T-helper 1 cell (primary cell): ENCODE measurements at places on chromosomes 5 and 9.

DNA sequence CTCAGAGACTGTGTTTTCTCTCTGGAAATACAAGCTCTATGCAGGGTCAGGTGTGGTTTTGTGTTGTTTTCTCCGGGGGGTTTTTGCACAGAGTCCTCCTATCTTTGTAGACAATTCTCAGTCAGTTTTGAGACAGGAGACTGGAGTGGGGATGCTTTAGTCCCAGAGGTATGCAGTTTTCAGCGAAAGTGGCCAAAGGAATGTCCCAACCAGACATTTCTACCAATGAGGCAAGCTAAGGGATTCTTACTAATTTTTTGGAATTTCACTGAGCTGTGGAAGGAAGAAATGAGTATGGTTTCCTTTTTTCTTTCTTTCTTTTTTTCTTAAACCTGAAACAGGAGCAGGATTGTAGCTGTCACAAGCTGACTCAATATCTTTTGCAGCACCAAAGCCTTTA is 35.3 kb upstream of the PLPP1 start:
- DNase-seq: no peak

DNA sequence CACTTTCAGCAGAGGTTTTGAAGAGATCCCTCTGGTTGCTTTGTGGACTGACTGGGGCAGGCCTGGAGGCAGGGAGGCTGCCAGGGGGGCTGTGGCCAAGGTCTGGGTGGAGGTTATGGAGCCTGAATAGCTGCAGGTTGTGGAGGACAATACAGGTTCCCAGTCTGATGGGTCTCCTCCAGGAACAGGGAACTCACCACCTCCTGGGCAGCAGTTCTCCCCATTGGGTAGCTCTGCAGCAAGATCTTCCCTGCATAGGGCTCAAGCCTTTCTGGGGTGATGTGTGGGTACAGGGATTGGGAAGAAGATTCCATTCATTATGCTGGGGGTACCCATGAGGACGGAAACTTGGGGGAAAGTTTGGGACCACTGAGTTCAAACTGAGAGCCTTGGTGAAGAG is 6.8 kb downstream of the AQP3 start:
- no peak for DNase-seq

DNA sequence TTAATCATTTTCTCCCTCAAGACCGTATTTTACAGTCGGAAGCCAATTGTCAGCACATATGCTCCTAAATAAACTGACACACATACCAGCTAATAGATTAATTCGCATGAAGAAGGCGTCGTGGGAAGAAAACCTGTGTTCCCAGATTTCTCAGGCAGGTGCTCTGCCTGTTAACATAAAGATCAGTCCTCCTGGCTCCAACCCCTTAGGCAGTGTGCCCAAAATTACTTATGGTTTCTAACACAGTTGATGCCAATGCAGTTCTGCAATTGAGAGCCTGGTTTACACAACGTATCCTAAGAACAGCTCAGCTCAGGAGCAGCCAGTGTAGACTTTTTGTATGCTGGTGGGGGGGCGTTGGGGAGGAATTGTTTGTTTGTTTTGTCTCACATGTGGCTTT is 208.3 kb downstream of the ENC1 start:
- no peak for DNase-seq

DNA sequence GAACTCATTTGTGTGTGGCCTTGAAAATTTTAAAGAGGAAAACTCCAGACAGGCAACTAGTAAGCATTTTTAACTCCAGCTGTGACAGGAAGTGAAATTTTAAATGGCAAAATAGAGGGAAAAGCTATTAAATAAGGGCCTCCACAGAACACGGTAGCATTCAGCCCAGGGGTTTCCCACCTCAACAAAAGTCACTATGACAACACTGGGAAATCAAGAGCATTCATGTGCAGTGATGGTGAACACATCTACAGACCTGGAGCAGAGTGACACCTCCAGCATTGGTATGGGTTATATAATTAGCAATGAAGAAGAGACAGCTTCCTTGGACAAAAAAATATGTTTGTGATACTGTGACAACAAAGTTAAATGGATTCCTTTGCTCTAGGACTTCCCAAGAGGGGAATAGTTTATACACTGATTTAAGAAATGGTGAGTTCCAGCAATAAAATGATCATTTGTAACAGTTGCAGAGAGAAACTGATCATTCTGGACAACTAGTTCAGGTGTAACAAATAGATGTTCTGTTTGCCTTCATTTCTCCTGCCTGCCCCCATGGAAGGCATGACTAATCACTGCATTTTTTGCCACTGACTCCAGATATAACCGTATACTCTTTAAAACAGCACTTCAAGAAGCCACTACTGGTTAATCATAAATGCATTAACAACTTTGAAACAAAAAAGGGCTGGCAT is 93.3 kb upstream of the SLC44A1 start:
- DNase-seq: no peak

GRCh38 chr9:5617749-5618148 is 11.2 kb upstream of the RIC1 start:
- no peak for DNase-seq

DNA sequence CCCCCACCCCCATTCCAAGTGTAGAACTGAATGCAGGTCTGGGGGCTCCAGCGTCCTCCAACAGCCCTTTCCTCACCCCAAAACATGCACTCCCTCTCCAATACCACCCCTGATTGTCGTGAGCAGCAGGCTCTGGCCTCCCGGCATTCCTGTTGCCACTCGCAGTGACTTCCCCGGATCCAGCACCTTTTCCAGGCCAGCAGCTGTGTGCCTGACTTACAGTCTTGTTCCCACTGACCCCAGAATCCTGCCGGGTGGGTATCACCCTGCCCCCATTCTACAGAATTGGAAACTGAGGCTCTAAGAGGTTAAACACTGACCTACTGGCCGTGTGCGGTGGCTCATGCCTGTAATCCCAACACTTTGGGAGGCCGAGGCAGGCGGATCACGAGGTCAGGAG is 127.2 kb downstream of the OLFM1 start:
- no peak for DNase-seq
